ENCODE measurements at places on chromosomes 5 and 9.

- no peak for DNase-seq
These were observed 217.4 kb upstream of the ADAMTSL1 start for GRCh38 chr9:18256568-18256967.

- DNase-seq: no peak
These were observed 1084.6 kb upstream of the ARRDC3 start for GRCh38 chr5:92467695-92468094.

- no peak for DNase-seq
These were observed 30.7 kb downstream of the ACOT12 start for GRCh38 chr5:81363093-81363871.

- no peak for DNase-seq
These were observed 35.2 kb downstream of the MARVELD2 start for GRCh38 chr5:69450116-69450515.

DNA sequence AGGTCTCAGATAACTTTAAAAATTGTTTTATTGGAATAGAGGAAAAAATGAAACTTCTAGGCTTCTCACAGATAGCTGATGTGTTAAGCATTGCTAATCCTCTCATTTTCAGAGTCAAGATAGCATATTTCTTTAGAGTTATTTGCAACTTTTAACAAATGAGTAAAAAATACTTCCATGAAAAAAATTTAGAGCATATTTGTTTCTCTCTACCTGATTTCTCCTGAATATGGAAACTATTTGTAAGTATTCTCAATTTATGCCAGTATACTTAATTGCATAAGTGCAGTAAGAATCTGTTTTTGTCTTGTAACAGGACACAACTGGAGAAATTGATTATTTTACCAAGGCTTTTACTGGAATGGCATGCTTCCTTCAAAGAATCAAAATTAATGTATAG lies 3.6 kb upstream of the TRIM32 start:
- no peak for DNase-seq

DNA sequence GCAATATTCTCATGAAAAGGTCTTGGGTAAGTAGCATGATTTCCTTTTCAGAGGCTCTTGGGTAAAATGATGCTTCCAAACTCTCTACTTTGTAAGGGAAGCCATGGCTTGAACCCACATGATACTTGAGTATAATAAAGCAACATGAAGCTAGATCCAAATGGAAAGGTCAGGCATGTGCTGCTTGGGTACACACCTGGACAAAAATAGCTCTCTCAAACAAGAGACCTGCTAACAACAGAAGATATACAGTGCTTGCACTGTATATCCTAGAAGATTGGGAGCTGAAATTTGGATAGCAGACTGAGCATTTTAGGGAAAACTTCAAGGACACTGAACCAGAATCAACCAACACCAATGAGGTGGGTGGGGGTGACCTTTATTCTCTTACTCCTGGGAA lies 40.2 kb downstream of the NMUR2 start:
- no peak for DNase-seq

DNA sequence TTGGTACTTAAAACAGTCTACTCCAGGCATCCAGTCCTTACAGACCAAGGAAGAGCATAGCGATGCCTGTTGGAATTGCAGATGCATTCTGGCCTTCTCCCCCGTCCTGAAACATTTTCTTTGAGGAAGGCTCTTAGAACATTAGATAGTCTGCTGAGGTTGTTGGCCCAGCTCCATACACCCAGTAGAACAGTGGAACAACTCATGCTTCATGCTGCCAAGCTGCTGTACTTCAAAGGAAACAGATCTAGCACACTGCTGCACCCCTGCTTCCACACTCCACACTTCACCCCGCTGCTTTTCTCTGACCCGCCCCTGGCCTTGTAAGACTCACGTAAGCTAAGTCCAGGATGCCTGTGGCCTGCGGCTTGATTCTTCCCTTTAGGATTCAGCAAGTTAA lies 33.4 kb upstream of the NCS1 start:
- DNase-seq: no peak

DNA sequence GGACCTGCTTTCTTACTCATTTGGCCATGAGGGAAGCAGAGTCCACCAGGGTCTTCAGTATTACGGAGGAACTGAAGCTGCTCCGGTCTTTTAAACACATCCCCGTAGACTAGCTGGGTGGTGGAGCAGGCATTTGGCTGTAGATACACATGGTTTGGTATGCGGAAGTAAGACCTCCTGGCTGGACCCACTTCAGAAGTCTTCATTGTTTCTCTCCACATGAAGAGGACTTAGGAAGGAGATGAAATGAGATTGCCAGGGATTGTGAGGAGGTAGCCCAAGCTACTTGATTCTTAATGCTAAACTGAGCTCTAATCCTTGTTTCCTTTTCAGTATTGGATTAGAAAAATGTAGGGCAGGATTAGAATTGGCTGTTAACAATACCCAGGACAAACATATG lies 32.9 kb downstream of the STXBP1 start:
- DNase-seq: no peak

GRCh38 chr9:18910916-18911315 lies 122.1 kb downstream of the SAXO1 start:
- DNase-seq: no peak

DNA sequence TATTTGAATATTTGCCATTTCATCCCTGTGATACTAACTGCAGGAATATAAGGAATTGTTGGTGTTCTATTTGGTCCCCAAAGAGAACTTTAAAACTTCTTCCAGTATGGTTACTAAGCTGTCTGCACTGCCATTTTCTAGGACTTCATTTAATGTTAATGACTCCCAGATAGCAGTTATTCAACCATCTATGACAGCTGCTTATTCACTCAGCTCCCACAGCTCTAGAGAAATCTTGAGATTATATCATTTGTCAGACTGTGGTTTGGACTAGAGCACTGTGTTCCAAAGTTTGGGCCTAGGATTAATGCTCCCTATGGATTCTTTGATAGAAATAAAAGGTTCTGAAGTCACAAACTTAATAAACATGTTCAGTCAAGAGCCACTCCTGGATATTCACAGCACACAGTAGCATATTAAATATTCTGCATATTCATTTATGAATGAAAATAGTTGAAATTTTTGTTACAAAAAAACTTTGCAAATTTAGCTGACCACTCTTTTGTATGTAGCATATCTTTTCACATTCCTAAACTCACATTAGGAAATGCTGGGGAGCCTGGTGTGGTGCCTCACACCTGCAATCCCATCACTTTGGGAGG lies 173.7 kb downstream of the NFIB start:
- DNase-seq: no peak

DNA sequence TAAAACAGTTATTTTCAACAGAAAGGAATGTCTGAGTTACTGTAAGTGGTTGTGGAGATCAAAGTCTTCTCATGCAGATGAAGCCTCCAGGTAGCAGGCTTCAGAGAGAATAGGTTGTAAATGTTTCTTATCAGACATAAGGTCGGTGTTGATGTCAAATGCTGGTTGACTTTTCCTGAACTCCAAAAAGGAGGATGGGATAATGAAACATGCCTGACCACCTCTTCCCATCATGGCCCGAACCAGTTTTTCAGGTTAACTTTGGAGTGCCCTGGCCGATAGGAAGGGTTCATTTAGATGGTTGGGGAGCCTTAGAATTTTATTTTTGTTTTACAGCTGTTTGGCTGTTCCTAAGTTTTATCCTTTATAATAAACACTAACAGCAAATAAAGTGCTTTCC lies 478.4 kb downstream of the ACTL7B start:
- DNase-seq: no peak

- DNase-seq: no peak
These were observed 758.7 kb downstream of the CDH18 start for GRCh38 chr5:19229179-19229835.

GRCh38 chr9:93451849-93452709 lies 594 bp downstream of the FAM120A start:
- DNase-seq: peak; percentile 4

GRCh38 chr9:130237076-130237475 lies 28.5 kb upstream of the HMCN2 start:
- no peak for DNase-seq

All from stimulated activated CD8-positive, alpha-beta memory T cell treated with anti-CD3 and anti-CD28 coated beads, Interleukin-7, amount 100 ng/mL, for 24 hours (primary cell).